ENCODE measurements at places on chromosomes 2 and 18. TPM values are rescaled to one million over a fixed set of nuclear protein-coding genes. Genes with fewer than 3 reads are reported as not detected.

POTEJ gene
- total RNA-seq = not detected

FZD7 gene
- total RNA-seq = 1.5 TPM

OBSL1 gene
- 23.6 TPM for total RNA-seq

ALPP gene
- not detected for total RNA-seq

SOX11 gene
- 0.09 TPM for total RNA-seq

TNFRSF11A gene
- total RNA-seq = 1.8 TPM

PLB1 gene
- total RNA-seq = 4.5 TPM

TMEM178A gene
- 0.56 TPM for total RNA-seq

MYO5B gene
- total RNA-seq = 5.4 TPM

GALNT13 gene
- not detected for total RNA-seq

Measured in liver (tissue), 10 donors.